ENCODE measurements at places on chromosomes 12 and 14.

DNA sequence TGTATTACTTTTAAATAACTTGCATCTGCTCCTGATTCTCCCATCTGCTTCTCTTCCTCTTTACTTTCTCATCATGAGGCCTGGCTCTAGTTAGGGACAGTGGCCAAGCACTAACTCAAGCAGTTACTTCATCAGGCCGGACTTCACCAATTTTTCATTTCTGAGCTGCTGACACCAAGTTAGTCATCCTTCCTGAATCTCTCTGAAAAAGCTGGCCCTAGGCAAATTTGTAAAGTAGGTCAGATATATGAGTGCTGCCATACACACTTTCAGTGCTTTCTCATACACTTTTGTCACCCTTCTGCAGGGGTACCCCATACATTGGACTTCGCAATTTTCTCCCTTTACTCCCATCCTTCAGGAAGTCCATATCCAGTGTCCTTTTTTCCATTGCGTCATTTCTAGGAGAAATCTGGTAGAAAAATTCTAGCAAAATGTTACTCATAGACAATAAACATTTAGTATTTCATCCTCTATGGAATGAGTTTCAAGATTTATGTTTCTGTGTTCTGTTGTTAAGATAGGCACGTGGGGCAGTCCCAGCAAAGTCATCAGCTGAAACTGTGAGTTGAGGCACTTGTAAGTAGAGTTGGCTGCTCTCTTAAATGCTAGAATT, 276.8 kb upstream of the TMPO start:
- peak; percentile 19 for DNase-seq

DNA sequence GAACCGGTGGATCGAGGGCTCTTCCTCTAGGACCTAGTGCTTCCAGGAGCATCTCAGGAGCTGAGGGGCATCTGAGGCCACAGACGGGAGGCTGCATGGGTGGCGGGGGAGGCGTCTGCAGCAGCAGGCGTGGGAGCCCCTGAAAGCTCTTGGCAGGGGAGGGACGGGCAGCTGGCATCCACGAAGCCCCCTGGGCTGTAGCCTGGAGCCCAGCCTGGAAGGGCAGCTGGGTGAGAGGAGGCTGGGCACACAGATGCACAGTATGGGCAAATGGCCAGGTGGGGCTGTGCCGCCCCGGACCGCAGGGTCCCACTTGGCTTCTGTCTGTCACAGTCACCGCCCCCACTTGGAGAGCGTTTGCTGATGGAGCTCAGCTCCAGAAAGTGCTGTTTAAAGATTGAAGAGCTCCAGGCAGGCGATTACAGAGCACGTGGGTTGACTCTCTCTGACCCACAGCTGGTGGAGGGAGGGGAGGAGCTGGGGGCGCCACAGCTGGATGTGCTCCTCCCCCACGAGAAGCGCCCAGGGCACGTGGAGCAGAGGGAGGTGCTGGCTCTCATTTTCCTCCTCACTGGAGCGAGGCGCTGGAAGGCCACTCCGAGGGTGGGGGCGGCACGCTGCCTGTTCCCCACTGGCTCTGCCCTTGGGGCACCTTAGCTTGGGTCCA, 155.0 kb upstream of the C14orf180 start:
- no peak for DNase-seq

- peak; percentile 71 for DNase-seq
Measured at GRCh38 chr14:28671425-28671824, 95.2 kb upstream of the FOXG1 start.

GRCh38 chr14:95240859-95241813, 78.6 kb downstream of the CLMN start:
- DNase-seq: no peak

DNA sequence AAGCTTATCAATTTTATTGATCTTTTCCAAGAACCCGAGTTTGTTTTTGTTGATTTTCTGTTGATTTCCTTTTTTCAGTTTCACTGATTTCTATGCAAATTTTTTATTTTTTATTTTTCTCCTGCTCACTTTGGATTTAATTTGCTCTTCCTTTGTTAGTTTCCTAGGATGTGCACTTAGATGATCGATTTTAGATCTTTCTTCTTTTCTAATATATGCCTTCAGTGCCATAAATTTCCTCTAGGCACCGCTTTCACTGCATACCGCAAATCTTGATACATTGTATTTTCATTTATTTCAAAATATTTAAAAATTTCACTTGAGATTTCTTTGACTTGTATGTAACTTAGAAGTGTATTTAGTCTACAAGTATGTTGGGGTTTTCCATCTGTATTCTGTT, 9.5 kb downstream of the TOGARAM1 start:
- no peak for DNase-seq

DNA sequence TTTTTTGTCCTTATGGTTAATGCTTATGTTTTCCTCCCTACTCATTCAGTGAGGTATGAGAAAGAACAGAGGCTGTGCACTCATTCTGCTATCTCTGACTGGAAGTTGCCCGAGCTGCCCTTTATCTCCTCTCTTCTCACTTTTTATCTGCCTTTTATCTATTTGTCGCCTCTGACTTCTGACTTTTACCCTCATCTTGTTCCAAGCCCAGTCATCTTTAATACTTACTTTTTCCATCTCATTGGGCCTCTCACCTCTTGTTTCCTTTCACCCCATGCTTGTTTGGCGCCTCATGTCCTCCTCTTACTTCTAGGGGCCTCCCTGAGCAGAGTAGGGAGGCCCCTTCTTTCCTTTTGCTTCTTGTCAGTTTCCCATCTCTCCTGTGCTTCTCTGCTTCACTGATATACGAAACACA, 50.7 kb downstream of the DIP2B start:
- no peak for DNase-seq

DNA sequence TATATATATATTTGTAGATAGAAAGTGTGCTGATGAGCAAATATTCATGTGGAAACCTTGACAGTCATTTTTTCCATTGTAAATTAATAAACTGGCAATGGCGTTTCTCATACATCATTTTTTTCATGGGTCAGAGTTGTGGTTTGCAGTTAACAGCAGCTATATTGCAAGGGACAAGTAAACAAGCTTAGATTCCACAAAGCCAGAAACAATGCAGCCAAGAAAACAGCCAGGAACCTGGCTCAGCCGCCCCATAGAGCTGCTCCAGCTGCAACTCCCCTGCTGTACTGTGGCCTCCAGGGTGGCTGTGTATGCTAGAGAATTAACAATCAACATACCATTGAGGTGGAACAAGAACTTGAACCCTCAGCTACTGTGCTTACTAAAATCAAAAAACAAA, 298.2 kb downstream of the TMEM132D start:
- no peak for DNase-seq

GRCh38 chr14:93133464-93133863, 17.7 kb upstream of the ITPK1 start:
- DNase-seq: peak; percentile 41

- DNase-seq: peak; percentile 95
Measured at GRCh38 chr12:2613326-2614073, 181.3 kb upstream of the FKBP4 start.

- DNase-seq: no peak
Measured at GRCh38 chr14:103142026-103142425, 18.8 kb downstream of the TNFAIP2 start.

GRCh38 chr14:70014406-70015095, 135.3 kb downstream of the SMOC1 start:
- DNase-seq: no peak

- peak; percentile 29 for DNase-seq
Measured at GRCh38 chr14:73741386-73741875, 27.2 kb upstream of the PNMA1 start.

DNA sequence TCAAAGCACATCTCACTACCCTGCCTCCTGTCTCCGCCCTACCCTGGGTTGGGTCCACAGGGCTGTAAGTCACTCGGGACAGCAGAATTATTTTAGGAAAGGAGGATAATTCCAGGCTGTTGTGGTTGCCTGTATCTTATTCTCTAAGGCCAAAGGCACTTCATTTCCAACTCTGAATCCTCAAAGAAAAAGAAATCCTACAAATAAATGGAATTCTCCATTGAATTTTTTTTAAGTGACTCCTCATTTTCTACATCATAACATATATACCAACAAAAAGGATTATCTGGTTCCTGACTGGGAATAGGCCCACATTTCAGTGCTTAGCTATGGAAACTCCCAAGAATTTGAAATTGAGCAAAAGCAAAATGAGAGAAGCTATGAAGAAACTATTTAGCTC, 186.4 kb downstream of the ITPR2 start:
- DNase-seq: no peak

DNA sequence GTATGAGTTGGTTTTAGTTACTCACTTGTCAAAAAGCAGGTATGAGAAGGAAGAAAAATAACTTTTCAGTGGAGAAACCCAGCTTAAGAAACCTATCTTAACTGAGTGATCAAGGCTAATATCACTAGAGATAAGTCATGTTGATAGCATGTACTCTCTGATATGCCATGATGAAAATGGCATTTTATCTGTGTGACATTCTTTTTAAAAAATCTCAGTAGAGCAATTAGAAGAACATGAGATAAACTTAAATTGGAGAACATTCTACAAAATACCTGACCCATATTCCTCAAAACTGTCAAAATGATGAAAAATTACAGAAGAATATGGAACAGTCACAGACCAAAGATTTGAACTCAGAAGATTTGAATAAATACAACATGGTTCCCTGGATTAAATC, 912.4 kb upstream of the ATXN7L3B start:
- DNase-seq: no peak

GRCh38 chr12:29572464-29572863, 75.0 kb upstream of the OVCH1 start:
- no peak for DNase-seq

GRCh38 chr12:124928095-124928911, 13.9 kb upstream of the UBC start:
- DNase-seq: no peak

DNA sequence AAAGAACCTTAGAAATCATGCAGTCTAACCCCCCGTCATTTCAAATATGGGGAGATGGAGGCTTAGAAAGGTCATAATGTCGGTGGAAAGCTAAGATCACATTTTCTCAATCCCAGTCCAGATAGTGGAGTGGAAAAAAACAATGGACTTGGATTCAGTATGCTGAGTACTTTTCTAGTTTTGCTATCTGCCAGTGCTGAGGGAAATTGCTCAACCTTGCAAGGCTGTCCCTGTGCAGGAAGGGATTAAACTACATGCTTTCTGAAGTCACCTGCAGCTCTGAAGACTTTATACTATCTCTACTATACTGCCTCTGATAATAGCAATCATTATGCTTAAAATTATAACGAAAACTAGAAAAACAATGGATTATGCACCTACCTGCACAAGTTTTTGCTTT, 272.8 kb downstream of the LRIG3 start:
- no peak for DNase-seq

DNA sequence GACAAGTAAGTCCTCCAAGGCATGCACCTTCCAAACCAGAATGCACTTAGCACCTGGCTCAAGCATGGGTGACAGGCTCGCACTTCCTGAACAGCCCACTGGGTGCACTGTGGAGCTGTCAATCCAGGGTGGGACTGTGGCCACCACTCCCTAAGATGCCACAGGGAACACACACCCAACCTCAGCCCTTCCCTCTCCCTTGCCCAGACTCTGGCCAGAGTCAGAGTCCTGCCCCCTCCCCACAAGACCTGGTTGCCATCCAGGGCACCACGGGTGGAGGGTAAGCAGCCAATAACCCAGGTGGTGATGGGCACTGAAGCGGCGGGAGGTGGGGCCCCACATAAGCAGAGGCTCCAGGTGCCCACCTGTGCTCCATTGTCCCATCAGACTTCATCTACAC, 160.6 kb downstream of the MYRFL start:
- DNase-seq: peak; percentile 9

GRCh38 chr12:112163471-112163991, 38.2 kb downstream of the TRAFD1 start:
- DNase-seq: no peak

DNA sequence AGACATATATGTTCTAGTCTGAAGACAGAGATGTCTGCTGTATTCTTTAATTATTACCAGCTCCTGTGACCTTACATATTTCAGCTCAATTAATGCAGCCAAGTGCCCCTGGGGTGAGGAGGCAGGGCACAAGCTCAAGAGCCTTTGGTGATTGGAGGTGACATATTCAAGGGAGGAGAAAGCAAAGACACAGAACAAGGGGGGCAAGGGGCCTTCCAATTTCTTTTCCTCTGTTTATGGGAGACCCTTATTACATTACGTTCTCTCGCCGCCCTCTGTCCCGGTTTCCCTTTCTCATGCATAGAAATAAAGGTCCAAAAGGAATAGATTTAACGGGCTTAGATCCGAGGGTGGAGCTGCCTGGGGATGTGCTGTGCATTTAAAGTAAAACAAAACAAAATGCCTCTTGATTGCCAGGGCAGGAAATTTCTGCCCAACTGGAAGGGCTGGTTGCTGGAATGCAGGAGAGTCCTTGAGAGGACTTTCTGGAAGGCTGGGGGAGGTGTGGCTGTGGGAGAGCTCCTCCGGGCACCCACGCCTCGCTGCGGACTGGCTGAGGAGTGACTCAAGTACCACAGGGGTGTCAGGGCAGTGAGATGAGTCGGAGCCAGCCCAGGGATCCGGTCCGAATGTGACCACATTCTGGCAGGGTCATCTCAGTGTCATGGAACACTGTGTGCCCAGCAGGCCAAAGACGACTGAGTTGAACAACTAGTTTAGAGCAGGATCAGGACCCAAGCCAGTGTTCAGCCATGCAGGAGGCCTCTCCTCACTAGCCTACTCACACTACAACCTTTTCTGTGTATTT, 32.1 kb upstream of the GSG1 start:
- peak; percentile 97 for DNase-seq

DNA sequence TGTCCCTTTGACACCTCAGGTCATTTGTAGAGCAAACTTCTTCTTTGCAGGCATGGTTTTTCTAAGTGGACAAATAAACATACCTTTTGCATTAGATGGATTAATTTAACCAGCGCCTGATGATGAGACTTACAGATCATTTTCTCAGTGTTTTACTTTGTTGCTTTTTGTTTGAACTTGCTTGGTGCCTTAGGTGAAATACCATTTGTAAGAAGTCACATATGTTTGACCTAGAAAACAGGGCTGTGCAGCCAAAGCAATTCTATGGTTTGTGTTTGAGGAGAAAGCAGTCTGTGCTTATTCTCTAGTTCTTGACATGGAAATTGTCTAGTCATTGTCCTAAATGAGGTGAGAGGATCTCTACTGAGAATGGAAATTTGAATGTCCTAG, 111.1 kb downstream of the DIP2B start:
- peak; percentile 79 for DNase-seq

DNA sequence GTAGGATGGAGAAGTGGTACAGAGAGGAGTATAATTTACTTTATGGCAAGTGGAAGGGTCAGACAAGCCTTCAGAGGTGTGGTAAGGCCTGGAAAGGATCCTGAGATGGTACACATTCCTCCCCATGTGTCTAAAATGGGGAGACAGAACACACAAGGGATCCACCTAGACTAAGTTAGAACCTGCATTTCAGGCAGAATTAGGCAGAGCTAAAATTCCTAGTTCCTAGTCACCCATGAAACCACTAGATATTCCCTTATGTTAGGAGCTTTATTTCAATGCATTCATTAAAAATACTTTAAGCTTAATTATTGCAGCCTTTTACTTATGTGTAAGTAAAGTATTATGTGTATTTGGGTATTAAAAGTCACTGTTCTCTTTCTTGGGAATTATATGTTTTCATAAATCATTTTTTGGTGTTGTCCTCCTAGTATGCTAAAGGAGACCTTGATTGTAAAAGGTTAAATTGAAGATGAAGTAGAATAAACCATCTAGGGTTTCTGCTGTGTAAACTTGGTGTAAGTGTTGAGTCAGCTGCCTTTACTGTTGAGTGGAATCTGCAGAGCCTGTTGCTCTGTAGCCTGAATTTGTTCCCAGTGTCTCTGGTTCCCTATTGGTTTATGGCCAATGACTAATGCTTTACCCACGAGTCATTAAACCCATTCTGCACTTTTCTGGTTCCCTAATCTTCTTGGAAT, 423.2 kb downstream of the ATP23 start:
- DNase-seq: peak; percentile 99

Data from M059J (cell line).